ENCODE measurements at places on chromosomes 5 and 9.

- no peak for DNase-seq
Measured at GRCh38 chr5:78527925-78528324, 120.6 kb downstream of the LHFPL2 start.

- DNase-seq, result no peak
Measured at GRCh38 chr9:32161209-32161608, 223.2 kb upstream of the ACO1 start.

- no peak for DNase-seq
Measured at GRCh38 chr9:89448821-89449220, 49.1 kb downstream of the SEMA4D start.

- DNase-seq, result no peak
Measured at GRCh38 chr5:139725073-139725830, 70.4 kb upstream of the PSD2 start.

DNA sequence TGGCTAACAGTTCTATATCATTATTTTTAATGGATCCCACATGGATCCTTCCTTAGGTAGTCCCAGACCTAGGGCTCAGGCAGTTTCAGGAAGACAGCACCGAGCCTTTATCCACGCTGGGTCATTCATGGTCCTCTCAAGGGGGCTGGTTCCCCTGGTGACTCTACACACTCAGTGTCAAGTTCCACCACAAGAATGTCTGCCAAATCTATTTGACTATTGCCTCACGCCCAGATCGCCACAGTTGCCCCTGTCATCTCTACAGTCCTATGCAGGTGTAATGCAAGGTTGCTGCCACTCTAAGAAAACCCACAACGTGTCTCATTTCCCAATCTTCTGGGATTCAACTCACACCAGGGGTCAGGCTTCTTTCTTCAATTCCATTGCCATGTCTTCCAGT is 8.0 kb upstream of the ZNF366 start:
- no peak for DNase-seq

Measured in CD4-positive, alpha-beta T cell treated with Interleukin-17A for 1 hour (primary cell).